COLO829 (cell line): ENCODE measurements at places on chromosomes 13 and 19.
A peak's percentile ranks its signal among the peaks of the same experiment; 100 is the strongest.

DNA sequence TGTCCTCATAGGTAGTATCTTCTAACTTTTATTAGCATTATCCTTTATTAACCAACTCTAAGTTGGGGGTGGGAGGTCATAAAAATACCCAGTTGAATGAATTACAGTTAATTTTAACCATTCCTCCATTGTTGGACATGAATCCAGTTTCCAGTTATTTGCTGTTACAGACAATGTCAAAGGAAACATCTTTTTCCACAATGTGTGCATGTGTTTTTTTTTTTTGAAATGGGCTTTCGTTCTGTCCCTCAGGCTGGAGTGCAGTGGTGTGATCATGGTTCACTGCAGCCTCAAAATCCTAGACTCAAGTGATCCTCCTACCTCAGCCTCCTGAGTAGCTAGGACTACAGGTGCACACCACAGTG is 32.0 kb downstream of the KLF5 start:
- no peak for DNase-seq

GRCh38 chr13:112955271-112955937 is 13.6 kb upstream of the MCF2L start:
- DNase-seq: no peak

DNA sequence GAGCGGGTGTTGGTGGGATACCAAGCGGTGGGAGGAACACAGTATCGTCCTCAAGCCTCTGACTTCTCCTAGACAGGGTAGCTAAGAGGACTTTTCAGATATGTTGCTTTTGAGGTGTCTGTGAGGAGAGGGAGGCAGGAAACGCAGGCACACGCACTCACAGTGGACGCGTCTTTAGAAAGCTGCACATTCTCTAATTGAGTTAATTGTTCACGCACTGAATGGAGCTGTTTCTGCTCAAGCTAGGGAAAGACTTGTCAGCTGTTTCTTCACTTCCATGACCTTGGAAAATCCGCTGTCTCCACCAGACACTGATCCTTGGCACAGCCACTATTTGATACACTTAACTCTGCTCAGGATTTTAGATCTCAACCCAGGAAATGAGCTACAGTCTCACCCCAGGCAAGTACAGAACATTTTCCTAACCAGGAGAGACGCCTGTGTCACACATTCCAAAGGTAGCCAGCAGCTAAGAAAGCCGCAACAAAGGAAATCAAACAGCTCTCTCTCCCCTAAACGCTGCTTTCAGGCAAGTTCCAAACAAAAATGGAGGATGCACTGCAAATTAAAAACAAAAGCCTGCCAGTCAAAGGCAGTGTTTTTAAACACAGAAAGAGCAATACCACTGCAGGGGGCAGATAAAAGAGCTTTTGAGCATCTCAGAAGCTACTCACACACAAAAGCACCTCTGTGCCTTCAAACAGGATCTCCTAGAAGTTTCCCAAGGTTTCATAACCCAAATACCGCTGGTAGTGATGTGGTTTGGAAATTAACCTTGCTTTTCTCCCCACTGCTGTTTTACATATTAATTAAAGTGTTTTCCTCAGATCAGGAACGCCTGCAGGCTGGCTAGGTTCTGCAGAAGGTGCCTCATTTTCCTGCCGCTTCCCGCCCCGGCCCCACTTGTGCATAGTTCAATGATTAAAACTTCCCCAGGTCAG is 57.3 kb downstream of the IRS2 start:
- DNase-seq: peak; percentile 73

GRCh38 chr19:34313188-34313587 is 51.8 kb upstream of the GPI start:
- no peak for DNase-seq

- no peak for DNase-seq
Observed at GRCh38 chr13:112990783-112991182, 21.8 kb downstream of the MCF2L start.

- no peak for DNase-seq
Observed at GRCh38 chr19:50535672-50536187, 22.0 kb upstream of the ASPDH start.

- no peak for DNase-seq
Observed at GRCh38 chr19:38665950-38666662, 18.7 kb downstream of the ACTN4 start.

DNA sequence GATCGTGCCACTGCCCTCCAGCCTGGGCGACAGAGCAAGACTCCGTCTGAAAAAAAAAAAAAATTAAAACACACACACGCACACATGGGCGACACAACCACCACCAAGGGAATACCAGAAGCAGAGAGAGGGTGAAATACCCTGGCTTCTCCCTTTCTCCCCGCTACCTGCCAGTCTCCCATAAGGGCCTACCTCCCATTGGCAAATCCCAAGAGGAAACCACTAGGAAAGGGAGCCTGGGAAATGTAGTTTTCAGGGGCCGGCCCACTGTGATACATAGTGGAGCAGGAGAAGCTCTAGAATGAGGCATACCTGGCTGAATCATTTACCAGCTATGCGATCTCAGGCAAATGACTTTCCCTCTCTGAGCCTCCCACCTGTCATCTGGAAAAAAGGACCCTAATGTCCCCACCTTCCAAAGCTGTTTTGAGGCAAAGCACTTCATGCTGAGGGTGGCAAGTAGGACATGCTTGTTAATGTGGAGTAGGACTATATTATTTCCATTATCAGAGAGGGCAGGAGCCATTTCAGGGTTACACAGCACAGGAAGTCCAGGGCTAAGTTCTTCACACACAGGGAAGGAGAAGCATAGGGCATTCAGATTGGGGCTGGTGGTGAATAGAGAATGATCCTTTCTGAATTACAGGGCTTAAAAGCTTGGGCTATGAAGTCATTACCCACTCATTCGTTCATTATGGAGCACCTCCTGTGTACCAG is 14.3 kb upstream of the HNRNPUL1 start:
- no peak for DNase-seq

DNA sequence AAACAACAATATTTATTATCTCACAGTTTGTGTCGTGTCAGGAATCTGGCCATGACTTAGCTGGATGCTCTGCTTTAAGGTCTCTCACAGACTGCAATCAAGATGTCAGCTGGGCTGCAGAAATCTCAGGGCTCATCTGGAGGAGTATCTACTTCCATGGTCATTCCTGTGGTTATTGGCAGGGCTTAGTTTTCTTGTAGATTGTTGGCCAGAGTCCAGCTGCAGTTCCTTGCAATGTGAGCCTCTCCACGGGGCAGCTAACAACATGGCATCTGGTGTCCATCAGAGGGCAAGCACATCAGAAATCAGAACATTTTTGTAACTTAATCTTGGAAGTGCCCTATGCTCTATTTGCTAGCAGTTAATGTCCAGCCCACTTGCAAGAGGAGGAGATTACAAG is 45.7 kb upstream of the TDRD3 start:
- no peak for DNase-seq

GRCh38 chr19:55391702-55392615 is 6.2 kb downstream of the RPL28 start:
- no peak for DNase-seq

DNA sequence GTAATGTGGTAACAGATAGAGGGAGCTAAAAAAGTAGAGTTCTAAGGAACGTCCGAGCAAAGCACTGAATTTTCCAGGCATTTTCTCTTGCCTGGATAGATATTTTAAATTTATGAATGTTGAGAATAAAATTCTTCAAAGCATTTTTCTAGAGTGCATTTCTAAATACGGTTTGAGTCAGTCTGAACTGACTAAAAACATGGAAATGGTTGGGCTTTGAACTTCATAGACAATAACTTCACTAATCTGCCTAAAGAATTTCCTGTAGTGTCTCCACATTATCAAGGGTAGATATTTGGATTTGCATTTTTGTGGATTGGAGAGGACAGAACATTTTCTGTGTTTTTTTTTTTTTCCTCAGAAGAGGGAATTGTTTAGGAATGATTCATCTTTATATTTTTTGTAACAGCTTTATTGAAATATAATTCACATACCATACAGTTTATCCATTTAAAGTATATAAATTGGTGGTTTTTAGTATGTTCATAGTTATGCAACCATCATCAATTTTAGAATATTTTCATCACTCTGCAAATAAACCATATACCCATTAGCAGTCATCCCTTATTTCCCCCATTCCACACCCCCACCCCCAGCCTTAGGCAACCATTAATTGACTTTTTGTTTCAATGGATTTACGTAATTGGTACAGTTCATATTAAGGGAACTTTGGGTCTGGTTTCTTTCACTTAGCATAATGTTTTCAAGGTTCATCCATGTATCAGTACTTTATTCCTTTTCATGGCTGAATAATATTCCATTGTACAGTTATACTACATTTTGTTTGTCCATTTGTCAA is 20.7 kb downstream of the GARRE1 start:
- peak; percentile 97 for DNase-seq

- peak; percentile 29 for DNase-seq
Observed at GRCh38 chr13:34826432-34826831, 115.6 kb upstream of the NBEA start.

DNA sequence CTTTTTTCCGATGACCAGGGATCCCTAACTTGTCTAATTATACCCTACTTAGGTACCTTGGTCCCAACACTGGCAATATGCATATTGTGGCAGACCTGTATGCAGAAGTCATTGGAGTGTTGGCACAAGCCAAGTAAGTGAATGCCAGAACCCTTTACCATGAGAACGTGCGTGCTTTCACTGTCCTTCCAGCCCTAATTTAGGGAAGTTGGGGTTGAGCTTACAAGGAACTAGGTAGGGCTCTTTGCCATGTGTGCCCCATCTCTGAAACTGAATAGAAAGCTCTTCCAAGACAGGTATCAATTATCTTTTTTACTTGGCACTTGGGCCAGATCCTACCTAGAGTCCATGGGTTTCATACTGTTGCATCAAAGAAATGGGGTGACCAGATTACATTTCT is 93.2 kb downstream of the FRY start:
- DNase-seq: no peak

- DNase-seq: no peak
Observed at GRCh38 chr13:38735665-38736440, 49.0 kb downstream of the FREM2 start.

- DNase-seq: no peak
Observed at GRCh38 chr19:15136234-15136954, 29.2 kb downstream of the SYDE1 start.

- no peak for DNase-seq
Observed at GRCh38 chr13:112592647-112593046, 4.7 kb upstream of the TUBGCP3 start.

DNA sequence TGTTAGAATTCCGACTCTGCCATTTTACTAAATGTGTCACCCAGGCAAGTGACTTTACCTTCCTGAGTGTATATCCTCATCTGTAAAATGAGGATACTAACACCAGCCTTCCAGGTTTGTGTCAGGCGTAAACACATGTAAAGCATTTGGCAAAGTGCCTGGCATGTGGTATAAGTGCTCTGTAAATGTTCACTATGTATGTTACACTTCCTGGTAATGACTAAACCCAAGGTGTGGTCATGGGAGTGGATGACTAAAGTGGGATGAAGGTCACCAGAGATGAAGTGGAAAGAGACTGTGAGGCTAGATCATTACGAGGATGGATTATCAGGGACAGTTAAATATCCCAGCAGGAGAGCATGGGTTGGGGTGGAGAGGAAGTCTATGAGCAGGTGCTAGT is 25.6 kb downstream of the DEDD2 start:
- no peak for DNase-seq

- DNase-seq: no peak
Observed at GRCh38 chr13:39250440-39250839, 212.2 kb downstream of the NHLRC3 start.

- no peak for DNase-seq
Observed at GRCh38 chr19:40232949-40233810, 6.7 kb upstream of the CCNP start.

DNA sequence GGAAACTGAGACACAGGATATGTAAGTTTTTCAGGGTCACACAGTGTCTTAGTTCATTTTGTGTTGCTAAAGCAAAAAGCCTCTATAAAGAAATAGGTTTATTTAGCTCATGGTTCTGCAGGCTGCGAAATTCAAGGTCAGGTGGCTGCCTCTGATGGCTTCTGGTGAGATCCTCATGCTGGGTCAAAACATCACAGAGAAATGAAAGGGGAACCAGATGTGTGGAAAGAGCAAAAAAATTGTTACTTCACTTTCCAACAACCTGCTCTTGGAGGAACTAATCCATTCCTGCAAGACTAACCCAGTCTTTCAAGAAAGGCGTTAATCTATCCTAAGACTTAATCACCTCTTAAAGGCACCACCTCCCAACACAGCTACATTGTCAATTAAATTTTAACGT is 64.2 kb upstream of the UBL3 start:
- DNase-seq: no peak

DNA sequence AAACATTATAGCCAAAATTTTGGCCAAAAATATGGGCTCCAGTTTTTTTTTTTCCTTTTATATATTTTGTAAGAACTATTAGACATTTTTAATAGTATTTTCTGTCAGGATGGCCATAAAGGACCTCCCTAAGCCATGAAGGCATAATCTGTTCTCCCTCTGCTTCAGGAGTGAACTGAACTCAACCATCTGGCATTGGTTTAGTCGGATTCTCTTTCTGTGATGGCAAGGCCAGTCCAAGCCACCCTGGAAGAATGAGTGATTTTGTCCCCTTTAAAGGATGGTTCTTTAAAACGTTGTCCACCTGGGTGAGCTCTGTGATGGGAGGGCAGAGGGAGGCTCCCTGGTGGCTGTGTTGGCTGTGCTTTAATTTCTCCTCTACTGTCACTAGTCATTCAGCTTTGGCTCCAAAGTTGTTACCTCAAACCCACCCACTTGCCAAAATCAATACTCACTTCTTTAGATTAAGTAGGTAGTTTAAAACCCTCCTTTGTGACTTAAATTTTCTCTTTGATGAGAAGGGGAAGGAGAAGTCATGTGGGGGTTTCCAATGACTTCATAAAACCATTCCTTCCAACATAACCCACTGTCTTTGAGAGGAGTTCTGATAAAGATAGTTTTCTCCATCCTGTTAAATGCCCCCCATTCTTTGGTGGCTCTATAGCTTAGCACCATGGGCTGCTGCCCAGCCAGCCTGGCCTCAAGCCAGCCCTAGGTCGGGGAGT is 4.4 kb downstream of the TNFRSF19 start:
- no peak for DNase-seq

GRCh38 chr19:14505488-14506239 is 9.7 kb upstream of the GIPC1 start:
- DNase-seq: no peak

DNA sequence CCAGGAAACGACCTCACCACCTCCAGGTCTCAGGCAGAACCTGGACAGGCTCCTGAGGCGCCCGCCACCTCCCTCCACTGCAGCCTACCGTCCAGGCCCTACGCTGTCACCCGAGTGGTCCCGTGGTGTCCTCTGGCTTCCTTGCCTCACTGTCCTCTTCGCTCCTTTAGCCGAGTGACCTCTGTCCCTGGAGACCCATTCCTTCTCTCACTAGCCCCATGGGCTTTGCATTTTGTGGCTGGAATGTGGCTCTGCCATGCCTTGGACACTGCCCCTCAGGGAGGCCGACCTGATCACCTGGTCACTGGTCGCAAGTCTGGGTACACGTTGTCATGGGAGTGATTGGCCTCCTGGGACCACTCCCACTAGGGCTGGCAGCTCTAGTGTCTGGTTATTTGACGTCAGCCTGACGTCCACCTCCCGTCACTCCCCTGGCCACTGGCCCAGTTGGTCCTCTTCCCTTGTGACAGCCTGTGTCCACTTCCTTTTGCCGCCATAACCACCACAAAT is 17.9 kb downstream of the SLC25A42 start:
- no peak for DNase-seq
